AG04449 (cell line): ENCODE measurements at places on chromosomes 1 and 21.

DNA sequence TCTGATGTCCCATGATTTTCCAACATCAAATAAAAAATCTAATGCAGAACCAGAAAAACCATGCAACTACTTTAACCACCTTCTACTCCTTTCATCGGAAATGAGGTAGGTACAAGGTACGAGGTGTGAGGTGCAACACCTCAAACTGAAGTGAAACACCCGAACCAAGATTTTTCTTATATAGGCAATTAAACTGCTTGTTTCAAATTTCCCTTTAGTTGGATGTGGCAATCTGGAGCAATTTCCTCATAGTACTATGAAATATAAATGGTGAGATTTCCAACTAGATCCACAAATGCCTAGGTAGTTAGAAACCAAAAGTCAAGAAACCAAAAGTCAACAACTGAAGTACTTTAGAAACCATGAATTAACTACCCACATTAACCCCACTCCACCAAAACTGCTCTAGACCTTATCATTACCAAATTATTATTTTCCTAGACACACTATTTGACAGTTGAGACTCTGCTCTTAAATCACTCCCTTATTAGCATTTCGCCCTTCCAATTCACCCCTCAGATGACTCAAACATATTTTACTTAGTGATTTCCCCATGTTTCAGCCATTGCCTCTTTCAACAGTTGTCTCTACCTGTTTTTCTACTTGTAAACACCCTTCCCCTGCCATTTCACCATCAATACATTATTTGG lies 37.8 kb downstream of the FUBP1 start:
- DNase-seq, result no peak

DNA sequence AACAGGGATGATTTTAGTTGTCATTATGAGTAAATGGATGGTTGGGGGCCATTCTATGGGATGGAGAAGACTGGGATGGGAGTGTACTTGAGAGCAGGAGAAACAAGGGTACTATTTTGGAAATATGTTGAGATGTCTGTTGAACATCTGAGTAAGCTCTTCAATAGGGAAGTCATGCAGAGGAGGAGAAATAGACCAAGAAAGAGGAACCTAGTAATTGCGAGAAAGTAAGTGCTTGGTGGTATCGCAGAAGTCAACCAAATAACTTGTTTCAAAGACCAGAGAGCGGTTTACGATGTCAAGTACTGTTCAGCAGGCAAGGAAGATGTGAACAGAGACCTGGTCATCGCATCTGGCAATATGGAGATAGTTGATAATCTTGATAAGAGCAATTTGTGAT lies 22.4 kb upstream of the CHRM3 start:
- no peak for DNase-seq

DNA sequence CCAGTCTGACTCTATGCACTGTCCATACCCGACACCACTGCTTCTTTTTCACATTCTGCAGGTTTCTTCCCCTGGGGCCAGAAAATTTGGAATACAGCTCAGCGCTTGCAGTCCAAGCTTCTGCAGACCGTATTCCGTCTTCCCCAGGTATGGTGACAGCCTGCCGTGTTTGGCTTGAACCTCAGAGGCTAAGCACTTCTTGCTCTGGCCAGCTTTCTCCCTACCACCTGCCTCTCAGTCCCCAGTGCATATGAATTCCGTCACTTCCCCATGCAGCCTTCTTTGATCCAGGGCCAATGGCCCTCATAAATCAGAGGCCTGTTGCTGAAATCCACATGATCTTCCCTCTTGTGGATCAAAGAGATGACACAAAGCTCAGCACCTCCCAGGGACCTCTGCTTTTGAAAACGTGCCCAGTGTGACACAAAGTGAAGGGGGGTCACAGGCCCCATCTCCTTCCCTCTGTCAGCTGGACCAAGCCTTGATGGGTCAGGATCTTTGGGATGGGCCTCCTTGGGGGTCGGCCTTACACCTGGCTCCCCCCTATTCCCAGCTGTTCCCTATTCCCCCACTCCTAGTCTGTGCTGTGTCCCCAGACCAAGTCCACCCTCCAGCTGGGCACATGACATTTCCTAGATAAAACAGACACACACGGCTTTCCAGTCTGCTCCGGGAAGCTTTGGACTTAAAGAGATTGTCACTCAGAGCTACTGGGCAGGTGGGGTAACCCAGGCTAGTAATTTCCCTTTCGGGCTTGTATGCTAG lies 66.6 kb downstream of the HMGB4 start:
- no peak for DNase-seq

DNA sequence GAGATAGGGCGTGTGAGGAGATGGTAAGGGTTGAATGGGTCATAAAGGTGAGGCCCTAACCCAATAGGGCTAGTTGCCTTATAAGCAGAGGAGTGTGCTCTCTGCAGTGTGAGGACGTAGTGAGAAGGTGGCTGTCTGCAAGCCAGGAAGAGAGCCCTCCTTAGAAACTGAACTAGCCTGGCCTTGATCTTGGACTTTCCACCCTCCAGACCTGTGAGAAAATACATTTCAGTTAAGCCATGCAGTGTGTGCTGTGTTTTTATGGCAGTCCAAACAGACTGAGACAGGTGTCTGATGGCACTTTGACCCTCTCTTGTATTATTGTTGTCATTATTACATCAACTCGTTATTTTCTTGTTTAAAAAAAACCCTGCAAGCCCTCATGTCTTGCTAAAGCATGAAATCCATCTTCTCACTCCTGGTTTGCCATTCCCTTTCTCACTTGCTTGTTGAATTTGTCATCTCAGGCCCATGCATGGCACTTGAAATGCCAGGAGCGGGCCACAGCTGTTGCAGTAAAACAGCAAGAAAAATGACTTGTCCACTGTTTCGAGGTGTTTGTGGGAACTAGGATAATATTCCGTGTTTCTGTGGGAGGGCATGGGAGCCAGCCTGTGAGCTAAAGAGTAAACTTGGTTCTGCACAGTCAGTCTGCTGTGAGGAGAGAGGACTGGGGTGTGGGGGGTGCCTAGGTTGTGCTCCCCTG lies 78.6 kb downstream of the STUM start:
- no peak for DNase-seq

DNA sequence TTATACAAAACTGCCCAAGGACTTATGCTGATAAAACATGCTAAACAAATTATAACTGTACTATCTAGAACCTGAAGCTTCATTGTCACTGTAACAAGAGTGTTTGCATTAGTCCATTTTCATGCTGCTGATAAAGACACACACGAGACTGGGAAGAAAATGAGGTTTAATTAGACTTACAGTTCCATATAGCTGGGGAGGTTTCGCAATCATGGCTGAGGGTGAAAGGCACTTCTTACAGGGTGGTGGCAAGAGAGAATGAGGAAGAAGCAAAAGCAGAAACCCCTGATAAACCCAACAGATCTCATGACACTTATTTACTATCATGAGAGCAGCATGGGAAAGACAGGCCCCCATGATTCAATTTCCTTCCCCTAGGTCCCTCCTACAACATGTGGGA lies 100.4 kb downstream of the SPATA6 start:
- DNase-seq, result no peak

DNA sequence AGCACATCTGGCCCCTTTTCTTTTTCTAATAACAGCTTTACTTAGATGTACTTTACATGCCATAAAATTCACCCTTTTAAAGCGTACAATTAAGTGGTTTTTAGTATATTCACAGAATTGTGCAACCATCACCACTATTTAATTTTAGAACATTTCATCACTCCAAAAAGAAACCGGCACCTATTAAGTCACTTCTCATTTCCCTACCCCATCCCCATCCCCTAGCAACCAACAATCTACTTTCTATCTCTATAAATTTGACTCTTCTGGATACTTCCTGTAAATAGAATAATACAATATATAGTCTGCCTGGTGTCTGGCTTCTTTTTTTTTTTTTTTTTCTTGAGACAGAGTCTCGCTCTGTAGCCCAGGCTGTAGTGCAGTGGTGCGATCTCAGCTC lies 59.5 kb upstream of the ENAH start:
- DNase-seq, result no peak

DNA sequence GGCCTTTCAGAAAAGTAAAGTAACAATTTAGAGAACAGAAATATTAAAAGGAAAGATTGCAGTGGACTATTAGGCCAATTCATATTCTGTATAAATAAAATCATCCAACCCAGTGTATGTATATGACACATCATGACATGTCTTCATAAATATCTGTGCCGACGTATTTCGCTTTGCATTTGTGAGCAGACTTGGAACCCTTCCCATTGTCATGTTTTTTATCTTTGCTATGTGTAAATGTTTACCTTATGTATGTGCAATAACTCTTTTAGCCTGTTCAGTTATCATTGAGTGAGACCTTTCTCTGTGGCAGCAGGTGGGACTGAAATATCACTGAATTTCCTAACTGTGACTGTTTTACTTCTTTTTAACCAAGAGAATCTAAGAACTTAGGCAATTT lies 58.0 kb upstream of the FAM3B start:
- DNase-seq, result no peak

DNA sequence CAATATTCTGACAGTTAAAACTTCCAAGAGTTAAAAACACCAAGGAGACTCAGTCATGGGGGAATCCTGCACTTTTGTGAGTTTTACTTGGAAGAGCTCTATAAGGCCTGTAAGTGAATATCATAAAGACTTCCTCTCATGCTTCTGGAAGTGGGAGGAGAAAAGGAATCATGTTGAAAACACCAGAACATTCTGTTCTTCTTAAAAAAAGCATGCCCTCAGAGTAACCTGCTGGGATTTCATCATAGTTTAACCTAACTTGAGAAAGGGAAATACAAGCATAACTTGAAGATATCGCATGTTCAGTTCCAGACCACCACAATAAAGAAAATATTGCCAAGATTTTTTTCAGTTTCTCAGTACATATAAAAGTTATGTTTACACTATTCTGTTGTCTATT lies 51.9 kb downstream of the COL11A1 start:
- DNase-seq, result no peak

DNA sequence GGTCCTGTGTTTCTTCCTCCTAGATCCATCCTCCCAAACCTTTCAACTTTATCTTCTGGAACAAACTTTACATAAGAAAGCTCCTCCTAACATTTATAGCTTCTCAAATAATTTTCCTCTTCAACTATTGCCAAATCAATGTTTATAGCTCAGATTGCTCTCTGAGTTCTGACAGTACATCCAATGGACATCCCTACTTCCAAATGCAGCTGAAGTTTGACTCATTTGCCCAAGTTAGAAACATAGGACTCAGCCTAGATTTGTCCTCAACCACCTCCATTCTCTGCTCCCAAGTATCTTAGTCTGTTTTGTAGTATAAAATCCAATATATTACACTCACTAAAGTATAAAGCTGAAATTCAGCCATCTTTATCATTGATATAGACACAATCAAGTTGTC lies 62.6 kb downstream of the ALG14 start:
- no peak for DNase-seq

DNA sequence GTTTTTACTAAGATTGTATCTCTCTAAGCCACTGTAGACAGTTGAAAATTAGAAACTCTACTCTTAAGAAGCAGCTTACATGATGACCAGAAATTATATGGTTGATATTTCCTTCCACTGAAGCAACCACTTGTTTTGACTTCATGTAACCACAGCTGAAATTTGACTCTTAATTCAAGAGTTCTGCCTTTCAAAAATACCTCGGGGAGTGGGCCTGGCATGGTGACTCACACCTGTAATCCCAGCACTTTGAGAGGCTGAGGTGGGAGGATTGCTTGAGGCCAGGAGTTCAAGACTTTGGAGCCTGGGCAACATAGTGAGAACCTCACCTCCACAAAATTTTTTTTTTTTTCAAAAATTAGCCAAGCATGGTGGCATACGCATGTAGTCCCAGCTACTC lies 4.3 kb downstream of the AMPD1 start:
- DNase-seq, result no peak

- no peak for DNase-seq
Observed at GRCh38 chr21:46067505-46068201, 30.3 kb upstream of the COL6A2 start.

GRCh38 chr1:186474208-186474607 lies 13.3 kb upstream of the PDC start:
- DNase-seq, result no peak

- DNase-seq, result no peak
Observed at GRCh38 chr1:201890806-201891450, 2.2 kb downstream of the SHISA4 start.

- DNase-seq, result no peak
Observed at GRCh38 chr21:42763581-42764442, 110.4 kb downstream of the PDE9A start.
